NCI-H1105 treated with DMSO at 0.1 percent for 48 hours (cell line): ENCODE measurements at places on chromosomes 5 and 9.

DNA sequence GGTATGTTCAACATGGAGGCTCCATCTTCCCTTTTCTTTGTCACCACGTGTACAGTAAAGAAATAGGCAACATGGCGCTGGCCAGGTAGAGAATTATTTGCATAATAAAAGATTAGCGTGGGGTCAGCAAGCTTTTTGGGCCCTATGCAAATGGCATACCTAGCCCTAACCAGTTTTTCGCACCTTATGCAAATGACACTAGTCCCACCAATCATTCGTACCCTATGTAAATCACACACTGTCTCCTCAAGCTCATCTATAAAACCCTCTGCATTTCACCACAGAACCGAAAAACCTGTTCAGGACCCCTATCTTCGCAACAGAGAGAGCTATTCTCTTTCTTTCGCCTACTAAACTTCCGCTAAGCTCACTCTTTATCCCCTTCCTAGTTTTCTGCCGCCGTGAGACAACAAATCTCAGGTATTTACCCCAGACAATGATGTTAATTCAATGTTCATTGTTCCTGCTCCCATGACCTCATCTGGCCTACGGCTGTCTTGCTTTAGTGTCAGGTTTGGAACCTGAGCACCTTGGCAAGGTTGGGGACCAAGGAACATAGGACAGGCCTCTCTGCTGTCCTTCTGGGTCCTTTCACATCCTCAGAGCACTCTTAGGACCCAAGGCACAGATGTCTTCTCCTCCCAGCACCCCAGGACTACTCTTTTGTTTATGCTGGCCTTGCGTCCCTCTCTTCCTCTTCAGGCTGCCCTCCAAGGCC is 180.7 kb upstream of the RAI14 start:
- DNase-seq = no peak

DNA sequence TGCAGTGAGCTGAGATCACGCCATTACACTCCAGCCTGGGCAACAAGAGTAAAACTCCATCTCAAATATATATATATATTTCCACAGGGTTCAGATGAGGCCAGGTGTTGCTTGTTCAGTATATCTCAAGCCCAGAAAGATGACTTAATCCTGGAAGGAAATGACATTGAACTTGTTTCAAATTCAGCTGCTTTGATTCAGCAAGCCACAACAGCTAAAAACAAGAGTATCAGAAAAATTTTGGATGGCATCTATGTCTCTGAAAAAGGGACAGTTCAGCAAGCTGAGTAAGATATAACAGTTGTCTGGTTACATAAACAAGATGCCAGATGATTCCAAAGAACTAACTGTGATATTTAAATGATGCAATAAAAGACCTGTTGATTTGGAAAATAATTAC is 352.0 kb downstream of the KCTD16 start:
- DNase-seq = no peak

DNA sequence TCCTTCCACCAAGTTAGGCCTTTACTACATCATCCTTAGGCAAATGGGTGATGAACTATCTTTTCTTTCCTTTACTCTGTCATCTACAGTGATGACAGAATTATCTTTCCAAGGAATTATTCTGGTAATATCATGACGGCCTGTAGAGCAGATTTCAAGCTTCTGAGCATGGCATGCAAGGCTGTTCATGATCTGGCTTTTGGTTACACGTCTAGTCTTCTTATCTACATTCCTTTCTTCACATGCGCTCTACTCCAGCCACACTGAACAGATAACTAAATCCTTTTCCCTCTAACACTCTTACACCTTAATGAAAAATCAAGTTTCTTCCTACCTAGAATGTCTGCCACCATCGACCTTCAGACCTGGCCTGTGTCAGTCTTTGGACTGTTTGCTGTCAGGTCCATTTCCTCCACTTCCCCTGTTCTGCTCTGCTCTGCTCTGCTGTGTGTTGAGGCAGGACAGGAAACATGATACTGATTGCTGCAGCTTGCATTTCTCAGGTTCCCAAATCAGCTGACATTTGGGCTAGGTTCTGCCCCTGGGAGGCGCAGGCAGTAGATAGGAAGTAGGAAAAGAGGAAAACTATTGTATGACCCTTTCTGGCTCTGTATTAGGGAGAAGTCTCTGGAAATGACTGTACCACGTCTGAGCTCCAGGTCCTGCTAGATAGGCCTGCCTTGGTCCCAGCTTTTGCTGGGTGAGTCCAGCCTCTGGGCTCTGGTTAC is 4.2 kb downstream of the SCGB3A2 start:
- no peak for DNase-seq

GRCh38 chr5:140240987-140241706 is 61.8 kb downstream of the PFDN1 start:
- peak; percentile 32 for DNase-seq

- no peak for DNase-seq
Observed at GRCh38 chr5:112637343-112637742, 100.3 kb upstream of the APC start.

GRCh38 chr9:84343111-84343521 is 2.6 kb upstream of the SLC28A3 start:
- no peak for DNase-seq

GRCh38 chr9:33852216-33852826 is 35.4 kb downstream of the UBE2R2 start:
- peak; percentile 36 for DNase-seq

DNA sequence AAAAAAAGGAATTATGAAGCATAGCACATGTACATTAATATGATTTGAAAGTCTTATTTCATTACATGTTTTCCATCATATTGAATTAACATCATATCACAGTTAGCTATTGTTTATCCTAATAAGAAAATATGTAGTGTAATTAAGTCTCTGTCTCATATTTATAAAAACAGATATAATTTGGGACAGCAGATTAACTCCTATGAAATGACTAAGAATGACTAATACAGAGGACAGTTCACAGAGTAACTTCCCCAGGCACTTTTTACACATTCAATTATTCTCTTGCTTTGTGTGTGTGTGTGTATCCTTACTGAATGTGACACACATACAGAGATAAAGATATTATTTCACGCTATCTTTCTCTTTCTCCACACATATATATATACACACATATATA is 2400.9 kb upstream of the C9orf72 start:
- no peak for DNase-seq

DNA sequence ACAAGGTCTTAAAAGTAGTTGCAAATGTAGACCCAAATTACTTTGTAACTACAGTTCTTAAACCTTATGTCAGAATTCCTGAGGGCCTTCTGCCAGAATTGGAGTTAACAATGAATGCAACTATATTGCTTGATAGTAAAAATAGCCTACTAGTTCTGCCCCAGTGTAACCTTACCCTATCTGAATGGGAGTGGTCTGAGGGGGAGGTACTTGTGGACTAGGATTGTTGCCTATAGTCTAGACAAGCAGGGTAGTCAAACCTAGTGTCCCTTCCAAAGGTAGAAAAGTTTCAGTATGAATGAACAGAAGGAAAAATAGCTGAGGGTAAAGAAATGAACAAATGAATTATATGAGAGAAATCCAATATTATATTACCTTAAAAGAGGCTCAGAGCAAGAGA is 242.2 kb downstream of the PJA2 start:
- DNase-seq = no peak

- DNase-seq = no peak
Observed at GRCh38 chr5:38079620-38080402, 178.5 kb upstream of the EGFLAM start.

DNA sequence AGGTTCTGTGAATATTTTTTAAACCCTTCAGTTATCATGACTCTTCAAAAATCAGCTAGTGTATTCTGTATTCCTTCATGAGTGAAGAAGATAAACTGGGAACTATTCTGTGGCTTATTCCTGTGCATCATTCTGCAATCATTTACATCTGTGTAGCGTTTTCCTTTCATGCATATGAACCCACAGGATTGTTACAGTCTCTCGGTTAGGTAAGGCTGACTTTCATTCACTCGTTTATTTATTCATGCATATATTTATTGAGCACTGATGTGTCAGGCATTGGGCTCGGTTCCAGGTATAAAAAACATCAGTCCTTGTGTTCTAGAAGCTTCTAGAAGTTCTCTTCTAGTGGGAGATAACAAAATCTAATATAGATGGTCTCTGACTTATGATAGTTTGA is 318.4 kb downstream of the MAN2A1 start:
- DNase-seq = no peak

GRCh38 chr5:122358372-122358979 is 46.4 kb downstream of the SNCAIP start:
- DNase-seq = no peak

- peak; percentile 54 for DNase-seq
Observed at GRCh38 chr5:73454379-73455036, 5.9 kb upstream of the FOXD1 start.

- DNase-seq = no peak
Observed at GRCh38 chr9:25917731-25918362, 239.6 kb upstream of the TUSC1 start.

DNA sequence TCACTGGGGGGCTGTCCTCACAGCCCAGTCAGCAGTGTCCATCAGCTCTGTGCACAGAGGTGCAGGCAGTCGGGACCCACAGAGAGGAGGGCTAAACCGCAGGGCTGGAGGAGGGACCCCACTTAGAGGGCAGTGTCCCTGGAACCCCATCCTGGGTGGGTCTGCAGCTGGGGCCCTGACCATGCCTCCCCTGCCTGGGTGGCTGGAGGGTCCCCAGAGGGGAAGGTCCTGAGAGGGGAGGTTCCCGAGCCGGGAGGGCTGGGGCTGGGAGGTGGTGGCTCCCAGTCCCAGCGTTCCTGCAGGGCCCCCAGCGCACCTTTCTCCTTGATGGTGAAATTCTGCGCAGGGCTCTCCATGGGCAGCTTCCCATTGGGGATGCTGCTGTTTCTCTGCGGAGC is 32.7 kb downstream of the EXOC3 start:
- no peak for DNase-seq

DNA sequence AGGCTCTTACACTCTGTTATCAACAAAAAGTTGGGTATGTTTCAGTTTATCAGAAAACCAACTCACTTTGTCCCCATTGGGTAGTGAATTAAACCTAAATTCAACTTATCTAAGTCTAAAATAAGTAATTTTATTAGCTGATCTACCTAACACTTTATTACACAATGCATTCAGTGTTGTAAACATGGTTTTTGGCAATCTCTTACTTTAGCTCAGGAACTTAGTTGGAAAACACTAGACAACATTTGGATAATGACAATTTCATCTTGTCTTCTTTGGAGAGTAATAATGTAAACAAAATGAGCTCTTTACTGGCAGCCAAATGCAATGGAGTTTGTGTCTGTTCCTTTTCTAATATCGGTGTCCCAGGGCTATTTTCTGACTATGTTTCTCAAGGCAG is 33.0 kb downstream of the FGF10 start:
- no peak for DNase-seq

GRCh38 chr5:144093400-144093799 is 77.1 kb downstream of the YIPF5 start:
- no peak for DNase-seq

- no peak for DNase-seq
Observed at GRCh38 chr9:138028596-138028995, 151.0 kb downstream of the CACNA1B start.

DNA sequence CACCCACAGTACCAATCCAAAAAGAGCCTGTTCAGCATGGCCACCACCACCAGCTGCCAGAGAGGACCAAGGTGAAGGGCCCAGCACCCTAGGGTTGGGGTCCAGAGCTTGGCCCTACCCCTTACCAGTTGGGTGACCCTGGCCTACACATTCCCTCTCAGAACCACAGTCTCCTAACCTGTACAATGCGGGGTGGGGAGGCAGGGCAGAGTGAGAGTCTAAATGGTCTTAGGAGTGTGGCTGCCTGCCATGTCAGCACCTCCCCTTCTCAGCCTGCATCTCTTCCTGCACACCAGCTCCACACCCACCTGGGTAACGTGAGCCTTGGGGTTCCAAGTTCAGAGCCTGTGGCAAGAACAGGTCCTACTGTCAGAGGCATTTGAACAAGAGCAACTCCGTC is 92.2 kb downstream of the C5orf15 start:
- no peak for DNase-seq

DNA sequence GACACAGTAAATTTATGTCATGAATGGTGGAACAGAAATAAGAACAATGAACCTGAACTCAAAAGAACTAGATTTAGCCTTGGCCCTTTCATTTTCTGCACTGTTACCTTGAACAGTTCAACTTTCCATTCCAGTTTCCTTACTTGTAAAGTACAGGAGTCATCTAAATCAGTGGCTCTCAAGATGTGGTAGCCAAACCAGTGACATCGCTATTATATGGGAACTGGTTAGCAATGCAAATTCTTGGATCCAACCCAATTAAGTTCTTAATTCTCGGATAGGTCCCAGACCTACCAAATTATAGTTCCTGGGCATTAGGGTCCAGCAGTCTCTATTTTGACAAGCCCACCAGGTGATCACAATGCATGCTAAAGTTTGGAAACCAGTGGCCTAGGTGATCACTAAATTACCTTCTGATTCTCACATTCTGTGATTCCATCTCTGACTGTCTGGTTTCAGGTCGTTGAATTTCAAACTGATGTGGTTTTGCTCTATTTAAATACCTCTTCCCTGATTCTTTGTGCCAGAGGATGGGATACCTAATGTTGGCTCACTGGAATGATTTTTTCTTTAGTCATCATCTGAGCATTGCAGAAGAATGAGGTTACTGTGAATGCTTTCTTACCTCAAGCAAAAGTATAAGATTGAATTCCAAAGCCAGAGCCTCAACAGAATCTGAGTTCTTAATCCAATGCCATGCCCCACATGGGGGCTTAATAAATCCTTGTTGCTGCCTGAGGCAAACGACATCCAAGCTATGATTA is 253.8 kb downstream of the ENC1 start:
- DNase-seq = no peak

DNA sequence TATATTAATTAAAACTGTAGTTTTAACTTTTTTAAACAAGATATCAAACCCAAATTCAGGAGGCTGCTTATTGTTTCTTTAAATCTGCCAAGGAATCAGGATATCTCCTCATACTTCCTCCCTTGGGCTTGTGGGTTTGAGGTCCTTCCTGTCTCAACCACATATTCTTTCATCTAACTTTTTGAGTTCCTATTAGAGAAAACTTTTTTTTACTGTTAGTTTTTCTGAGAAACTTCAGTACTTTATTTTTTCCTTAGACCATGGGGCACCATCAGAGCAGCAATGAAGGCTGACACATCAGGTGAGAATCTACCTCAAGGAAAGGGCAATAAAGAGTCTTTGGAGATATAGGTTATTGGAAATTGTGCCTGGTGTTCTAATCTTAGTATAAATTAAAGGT is 56.7 kb downstream of the TSSK1B start:
- no peak for DNase-seq

GRCh38 chr5:170294556-170294955 is 3.0 kb downstream of the LCP2 start:
- DNase-seq = no peak

GRCh38 chr5:126849101-126849678 is 72.3 kb downstream of the LMNB1 start:
- DNase-seq = no peak

GRCh38 chr5:129912601-129913255 is 8.5 kb downstream of the CHSY3 start:
- no peak for DNase-seq

DNA sequence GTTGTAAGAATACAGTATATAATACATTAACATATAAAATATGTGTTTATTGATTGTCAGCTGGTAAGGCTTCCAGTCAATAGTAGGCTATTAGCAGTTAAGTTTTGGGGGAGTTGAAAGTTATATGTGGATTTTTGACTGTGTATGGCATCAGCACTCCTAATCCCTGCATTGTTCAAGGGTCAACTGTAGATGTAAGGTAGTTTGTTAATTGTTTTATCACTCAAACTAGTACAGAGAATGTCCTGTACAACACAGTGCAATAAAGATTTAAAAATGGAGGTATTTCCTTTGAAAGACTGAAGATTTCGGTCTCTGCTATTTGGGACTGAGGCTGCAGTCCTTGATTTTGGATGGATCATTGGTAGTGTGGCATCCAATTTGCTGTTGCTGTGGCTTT is 484.4 kb downstream of the KDM4C start:
- no peak for DNase-seq
